ENCODE measurements at places on chromosomes 7 and 10.

GRCh38 chr7:32223071-32223650 is 153.0 kb upstream of the PDE1C start:
- DNase-seq, result no peak

DNA sequence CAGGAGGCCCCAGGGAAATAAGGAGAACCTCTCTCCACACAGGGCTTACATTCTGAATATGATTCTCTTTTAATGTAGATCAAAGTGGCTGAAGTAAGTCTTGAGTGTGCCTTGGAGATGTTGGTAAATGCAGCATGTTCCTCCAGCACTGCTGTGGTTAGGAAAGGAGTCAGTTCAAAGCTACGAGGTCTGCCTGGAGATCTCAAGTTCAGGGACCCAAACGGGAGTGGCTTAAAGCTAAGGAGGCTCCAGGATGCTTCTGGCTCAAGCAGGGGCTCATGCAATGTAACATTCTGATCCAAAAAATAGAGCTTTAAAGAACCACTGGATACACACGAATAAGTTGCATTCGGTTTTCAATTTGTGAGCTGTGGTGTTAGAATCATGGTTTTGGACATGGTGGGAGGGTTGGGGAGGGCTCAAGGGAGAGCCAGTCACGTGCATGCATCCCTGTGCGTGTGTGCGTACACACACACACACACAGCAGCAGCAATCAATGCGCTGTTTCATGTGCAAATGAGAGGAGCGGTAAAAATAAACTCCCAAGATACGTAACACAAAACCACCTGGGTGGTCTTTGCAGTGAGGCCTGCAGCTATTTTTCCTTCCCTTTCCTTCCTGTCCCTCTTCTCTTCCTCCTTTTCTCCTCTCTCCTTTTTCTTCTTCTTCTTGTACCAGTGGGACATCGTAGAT is 70.5 kb downstream of the AOAH start:
- no peak for DNase-seq

DNA sequence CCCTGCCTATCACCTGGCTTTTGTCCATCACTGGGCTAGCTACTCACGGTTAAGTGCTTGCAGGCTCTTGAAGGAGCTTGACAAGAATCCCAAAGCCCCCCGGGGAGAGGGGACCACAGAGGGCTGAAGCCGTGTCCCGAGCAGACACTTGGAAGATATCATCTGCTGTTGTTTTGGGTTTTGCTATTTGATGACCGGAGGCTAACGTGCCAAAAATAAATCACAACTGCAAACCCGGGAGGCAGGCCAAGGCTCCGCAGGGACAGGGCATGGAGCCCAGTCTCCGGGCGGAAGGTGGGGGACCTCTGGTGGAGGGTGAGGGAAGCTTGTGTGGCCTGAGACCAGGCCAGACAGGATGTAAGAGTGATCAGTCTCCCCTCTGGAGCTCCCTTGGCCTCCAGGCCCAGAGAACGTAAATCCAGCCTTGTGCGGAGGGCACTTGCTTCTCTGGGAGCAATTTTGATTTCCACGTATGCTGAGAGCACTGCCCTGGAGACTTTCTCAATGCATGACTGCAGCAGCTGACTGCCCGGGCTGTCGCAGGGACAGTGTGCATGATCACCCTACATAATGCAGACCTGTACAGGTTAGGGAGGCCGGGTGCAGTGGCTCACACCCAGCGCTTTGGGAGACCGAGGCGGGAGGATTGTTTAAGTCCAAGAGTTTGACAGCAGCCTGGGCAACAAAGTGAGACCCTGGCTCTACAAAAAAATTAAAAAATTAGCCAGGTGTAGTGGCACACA is at the start of gene PHKG1:
TSS of gene PHKG1 (minus strand) at position 164 of the 743 bp plus-strand sequence. CDS start 4,011 bp downstream, outside the sequence.
- no peak for DNase-seq

- DNase-seq, result no peak
Observed at GRCh38 chr7:38744746-38745145, 113.6 kb upstream of the AMPH start.

All from activated effector memory CD4-positive, alpha-beta T cell treated with Interleukin-2 at 50 U/mL for 16 hours (primary cell).